T-cell (primary cell): ENCODE measurements at places on chromosomes 4 and X.

DNA sequence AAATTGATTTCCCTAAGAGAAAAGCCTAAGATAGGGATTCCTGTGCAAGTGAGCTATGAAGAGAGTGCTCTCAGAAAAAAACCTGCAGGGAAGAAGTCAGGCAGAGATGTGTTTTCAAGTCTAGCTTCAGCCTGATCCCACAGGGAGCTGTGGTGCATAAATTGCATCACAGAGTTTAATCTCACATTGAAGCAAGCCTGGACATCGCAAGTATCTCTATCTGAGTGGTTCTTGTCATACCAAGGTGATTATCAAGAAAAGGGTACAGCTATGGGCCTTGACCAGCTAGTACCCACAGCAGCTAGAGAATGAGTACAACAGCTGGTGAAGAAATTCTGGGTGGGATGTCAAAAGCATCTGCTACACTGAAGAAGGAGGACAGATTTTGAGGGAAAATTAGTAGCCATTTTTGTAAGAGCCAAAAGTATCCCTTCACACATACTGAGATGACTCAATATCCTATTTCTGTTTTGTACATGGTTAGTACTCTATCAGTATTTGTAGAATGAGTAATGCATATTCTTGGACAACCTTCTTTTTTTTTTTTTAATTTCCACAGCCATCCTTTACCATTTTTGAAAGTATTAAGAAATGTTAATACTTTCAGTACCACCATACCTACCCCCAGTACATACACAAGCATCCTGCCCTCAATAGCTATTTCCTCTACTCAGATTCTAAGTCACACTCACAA, 708.9 kb downstream of the IL1RAPL1 start:
- no peak overlapping the region for H3K27ac ChIP-seq
- H3K36me3 ChIP-seq: no peaks in the 10 kb centered on the region
- no peaks in the 10 kb centered on the region for H3K27me3 ChIP-seq

DNA sequence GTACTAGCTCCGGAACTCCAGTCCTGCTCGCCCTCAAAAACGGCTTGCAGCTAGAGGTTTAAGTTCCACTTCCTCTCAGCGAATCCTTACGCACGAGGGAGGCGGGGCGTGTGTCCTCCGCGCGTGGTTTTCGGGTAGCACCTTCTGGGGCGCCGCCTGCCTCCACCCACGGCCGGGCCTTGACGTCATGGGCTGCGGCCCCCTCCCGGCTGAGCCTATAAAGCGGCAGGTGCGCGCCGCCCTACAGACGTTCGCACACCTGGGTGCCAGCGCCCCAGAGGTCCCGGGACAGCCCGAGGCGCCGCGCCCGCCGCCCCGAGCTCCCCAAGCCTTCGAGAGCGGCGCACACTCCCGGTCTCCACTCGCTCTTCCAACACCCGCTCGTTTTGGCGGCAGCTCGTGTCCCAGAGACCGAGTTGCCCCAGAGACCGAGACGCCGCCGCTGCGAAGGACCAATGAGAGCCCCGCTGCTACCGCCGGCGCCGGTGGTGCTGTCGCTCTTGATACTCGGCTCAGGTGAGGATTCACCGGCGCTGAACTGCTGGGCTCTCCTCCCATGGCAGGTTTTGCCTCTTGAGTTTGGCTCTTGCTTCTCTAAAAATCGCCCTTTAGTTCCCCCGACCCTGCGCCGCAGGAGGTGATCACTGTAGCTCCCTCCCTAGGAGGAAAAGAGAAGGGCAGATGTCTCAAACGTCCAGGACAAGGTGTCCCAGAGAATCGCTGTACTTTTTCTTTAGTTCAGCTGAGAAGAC, at the start of gene AREG:
Gene AREG, plus strand, starts transcription at position 246 of the 752 bp plus-strand sequence. Its CDS starts 210 bp downstream, at position 456.
- H3K27me3 ChIP-seq: peaks cover 4% of the 10 kb centered on the region
- peak within 1 kb of the TSS; percentile 87 for H3K4me3 ChIP-seq
- H3K27ac ChIP-seq: peak within 1 kb of the TSS; percentile 92
- H3K36me3 ChIP-seq: no peaks in the 10 kb centered on the region
- H3K4me1 ChIP-seq: no peaks in the 10 kb centered on the region
- DNase-seq: peak; percentile 82

GRCh38 chr4:38958453-38959190, 73.6 kb downstream of the TMEM156 start:
- no peak overlapping the region for H3K27ac ChIP-seq
- no peaks in the 10 kb centered on the region for H3K36me3 ChIP-seq
- H3K4me1 ChIP-seq: no peaks in the 10 kb centered on the region
- H3K27me3 ChIP-seq: no peaks in the 10 kb centered on the region
- DNase-seq: no peak
- no peak overlapping the region for H3K4me3 ChIP-seq

- DNase-seq: no peak
- H3K27ac ChIP-seq: no peak overlapping the region
- no peaks in the 10 kb centered on the region for H3K27me3 ChIP-seq
- no peaks in the 10 kb centered on the region for H3K4me1 ChIP-seq
Measured at GRCh38 chr4:174069848-174070330, 213.6 kb downstream of the FBXO8 start.

- no peak for DNase-seq
- H3K36me3 ChIP-seq: no peaks in the 10 kb centered on the region
- H3K27me3 ChIP-seq: no peaks in the 10 kb centered on the region
- no peak overlapping the region for H3K27ac ChIP-seq
- no peaks in the 10 kb centered on the region for H3K4me1 ChIP-seq
Measured at GRCh38 chr4:112266823-112267222, 18.9 kb downstream of the TIFA start.

DNA sequence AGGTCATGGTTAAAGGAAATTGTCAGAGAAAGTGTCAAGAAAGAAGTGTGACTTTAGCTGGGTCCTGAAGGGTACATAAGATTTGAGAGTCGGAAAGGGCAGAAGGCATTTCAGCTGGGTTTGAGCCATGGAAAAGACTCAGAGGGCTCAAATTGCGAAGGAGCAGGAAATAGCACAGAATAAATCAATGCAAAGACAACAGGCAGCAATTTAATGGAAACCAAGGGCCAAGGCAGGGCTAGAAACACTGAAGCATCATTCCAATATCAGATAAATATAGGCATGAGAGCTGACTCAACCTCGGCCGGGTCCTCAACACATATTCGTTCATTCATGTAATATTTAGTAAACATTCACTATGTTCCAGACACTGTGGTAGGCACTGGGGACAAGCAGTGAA, 3.6 kb upstream of the FMR1 start:
- DNase-seq: no peak
- no peak overlapping the region for H3K4me3 ChIP-seq
- H3K27me3 ChIP-seq: no peaks in the 10 kb centered on the region
- peaks cover 2% of the 10 kb centered on the region for H3K4me1 ChIP-seq
- no peak overlapping the region for H3K27ac ChIP-seq
- no peaks in the 10 kb centered on the region for H3K36me3 ChIP-seq

DNA sequence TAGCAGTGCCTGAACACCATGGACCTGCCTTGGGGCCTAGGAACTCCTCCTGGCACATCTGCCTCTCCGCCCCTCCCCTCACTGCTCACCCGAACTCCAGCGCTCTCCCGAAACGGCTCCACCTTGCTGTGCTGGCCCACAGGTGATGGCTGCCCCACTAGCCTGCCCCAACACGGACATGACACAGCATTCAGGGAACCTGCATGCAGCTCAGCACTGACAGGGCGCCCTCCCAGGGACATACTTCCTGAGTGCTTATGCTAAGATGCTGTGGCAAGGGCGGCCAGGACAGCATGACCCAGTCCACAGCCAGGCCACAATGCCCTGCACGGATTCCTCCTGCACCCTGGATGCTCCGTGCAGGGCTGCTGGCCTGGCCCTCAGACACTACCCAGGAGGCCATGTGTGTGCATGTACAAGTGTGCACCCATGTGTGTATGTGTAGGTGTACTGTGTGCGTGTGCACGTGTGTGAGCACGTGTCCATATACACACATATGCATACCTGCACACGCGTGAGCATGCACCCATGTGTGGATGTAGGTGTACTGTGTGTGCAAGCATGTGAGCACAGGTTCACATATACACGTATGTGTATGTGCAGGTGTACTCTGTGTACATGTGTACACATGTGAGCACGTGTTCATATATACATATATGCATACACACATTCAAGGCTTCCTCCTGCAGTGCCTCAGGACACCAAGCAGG, 6.0 kb downstream of the TMEM271 start:
- no peaks in the 10 kb centered on the region for H3K4me1 ChIP-seq
- H3K27ac ChIP-seq: no peak overlapping the region
- DNase-seq: no peak
- H3K36me3 ChIP-seq: no peaks in the 10 kb centered on the region
- no peak overlapping the region for H3K4me3 ChIP-seq

DNA sequence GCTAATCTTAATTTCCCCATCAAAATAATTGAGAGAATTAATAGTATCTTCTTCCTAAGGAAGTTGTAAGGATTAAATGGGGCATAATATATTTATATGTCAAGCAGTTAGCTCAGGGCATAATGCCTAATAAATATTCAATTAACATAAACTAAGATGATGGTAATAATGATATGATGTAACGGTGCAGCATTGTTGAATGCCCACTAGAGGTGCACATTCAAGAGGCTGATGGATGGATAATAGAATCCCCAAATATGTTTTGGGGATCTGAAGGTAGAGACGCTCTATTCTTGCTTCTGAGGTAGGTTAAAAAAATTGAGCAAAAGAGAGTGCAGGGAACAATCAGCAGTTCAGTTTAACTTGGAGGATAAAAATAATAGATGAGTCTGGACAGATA, 37.1 kb downstream of the ATOH1 start:
- DNase-seq: no peak
- H3K4me3 ChIP-seq: no peak overlapping the region
- no peaks in the 10 kb centered on the region for H3K27me3 ChIP-seq
- H3K36me3 ChIP-seq: no peaks in the 10 kb centered on the region
- no peaks in the 10 kb centered on the region for H3K4me1 ChIP-seq
- no peak overlapping the region for H3K27ac ChIP-seq

DNA sequence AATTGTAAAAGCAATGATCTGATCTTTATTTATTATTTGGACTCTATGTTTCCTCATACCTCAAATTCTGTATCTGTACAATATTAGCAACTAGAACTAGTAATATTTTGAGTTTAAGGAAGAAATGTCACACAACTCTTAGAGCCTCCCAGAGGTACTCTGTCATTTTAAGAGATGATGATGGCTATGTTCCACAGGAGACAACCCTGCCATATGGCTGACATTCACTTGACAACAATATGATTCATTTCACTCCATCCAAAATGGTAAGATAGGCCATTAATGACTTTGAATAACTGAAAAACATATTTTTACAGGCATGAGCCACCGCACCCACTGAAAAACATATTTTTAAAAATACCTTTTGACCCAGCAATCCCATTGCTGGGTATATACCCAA, 190.3 kb downstream of the MAML3 start:
- no peak overlapping the region for H3K4me3 ChIP-seq
- H3K27me3 ChIP-seq: no peaks in the 10 kb centered on the region
- H3K4me1 ChIP-seq: no peaks in the 10 kb centered on the region
- H3K27ac ChIP-seq: no peak overlapping the region
- no peaks in the 10 kb centered on the region for H3K36me3 ChIP-seq
- DNase-seq: no peak

- H3K4me3 ChIP-seq: peak overlapping the region; percentile 92
- H3K4me1 ChIP-seq: peaks cover 23% of the 10 kb centered on the region
- peak overlapping the region; percentile 97 for H3K27ac ChIP-seq
- no peaks in the 10 kb centered on the region for H3K27me3 ChIP-seq
- H3K36me3 ChIP-seq: peaks cover 16% of the 10 kb centered on the region
Measured at GRCh38 chr4:118279920-118280432, 72.8 kb downstream of the PRSS12 start.

DNA sequence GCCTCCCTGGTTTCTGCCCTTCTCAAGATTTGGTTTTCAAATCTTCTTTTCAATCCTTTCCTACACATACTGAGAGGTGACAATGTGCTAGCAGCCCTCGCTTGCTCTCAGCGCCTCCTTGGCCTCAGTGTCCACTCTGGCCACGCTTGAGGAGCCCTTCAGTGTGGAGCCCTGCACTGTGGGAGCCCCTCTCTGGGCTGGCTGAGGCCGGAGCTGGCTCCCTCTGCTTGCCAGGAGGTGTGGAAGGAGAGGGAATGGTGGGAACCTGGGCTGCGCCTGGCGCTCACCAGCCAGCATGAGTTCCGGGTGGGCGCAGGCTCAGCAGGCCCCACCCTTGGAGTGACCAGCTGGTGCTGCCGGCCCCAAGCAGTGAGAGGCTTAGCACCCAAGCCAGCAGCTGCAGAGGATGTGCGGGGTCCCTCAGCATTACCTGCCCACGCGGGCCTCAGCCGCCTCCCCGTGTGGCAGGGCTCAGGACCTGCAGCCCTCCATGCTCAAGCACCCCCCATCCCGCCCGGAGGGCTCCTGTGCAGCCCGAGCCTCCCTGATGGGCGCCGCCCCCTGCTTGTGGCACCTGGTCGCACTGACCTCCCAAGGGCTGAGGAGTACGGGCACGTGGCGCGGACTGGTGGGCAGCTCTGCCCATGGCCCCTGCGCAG, 127.5 kb downstream of the COX7B2 start:
- DNase-seq: no peak
- no peak overlapping the region for H3K27ac ChIP-seq
- no peak overlapping the region for H3K4me3 ChIP-seq
- H3K27me3 ChIP-seq: no peaks in the 10 kb centered on the region
